ENCODE measurements at places on chromosomes 2 and 18.

DNA sequence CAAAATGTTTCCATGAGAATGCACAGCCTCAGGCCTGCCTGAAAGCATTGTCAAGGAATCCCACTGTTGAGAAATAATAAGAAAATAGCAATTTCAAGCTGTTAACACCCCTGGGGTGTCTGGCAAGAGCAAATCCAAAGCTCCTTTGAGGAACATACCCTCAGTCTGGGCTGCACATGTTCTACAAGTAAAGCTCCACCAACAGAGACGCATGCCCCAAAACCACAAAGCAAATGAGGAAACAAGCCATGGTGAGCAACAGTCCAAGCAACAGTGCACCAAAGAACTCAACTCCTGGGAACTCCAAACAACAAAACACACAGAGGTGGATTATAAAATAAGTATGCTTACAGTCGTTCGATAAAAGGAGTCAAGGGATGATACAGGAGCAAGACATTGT lies 40.3 kb downstream of the CYP27C1 start:
- no peak for DNase-seq

DNA sequence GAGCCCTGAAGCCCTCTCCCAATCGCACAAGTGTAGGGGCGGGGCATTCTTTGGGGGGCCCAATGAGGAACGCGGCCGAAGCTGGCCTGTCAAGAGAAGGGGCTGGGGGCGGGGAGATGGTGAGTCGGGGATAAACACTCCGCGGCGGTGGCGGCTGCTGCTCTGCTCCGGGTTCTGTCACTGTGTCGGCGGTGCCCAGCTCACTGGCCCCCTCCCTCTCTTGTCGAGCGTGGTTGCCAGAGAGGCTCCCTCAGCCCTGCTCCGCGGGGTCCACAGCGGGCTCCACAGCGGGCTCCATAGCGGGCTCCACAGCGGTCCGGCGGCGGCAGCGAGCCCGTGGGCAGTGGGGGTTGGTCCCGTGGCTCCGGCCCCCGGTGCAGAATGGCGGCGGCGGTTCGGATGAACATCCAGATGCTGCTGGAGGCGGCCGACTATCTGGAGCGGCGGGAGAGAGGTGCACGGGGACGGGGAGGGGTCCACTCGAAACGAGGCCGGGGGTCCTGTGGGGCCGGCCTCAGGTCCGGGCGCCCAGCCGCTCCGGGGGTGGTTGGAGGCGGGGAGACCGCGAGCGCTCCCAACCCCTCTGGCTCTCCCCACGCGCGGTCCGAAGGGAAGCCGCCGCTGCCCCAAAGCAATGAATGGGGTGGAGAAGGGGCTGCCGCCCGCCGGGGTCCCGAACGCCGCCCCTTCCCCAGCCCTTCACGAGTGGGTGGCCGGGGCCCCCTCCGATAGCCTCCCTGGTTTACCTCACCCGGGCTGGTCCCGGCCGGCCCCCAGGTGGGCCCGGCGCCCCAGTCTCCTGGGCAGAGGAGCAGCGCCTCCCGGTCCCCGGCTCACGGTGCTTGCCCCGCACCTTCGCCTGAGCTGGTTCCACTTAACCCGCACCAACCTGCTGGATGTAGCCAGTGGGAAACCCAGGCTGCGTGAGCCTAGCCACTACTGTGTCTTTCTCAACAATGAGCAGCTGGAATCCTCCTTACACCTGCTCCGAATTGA lies at the start of gene MXD1:
MXD1 (plus strand) TSS at position 160 of the 996 bp plus-strand sequence; CDS start at position 382, 222 bp downstream.
- no peak for DNase-seq

DNA sequence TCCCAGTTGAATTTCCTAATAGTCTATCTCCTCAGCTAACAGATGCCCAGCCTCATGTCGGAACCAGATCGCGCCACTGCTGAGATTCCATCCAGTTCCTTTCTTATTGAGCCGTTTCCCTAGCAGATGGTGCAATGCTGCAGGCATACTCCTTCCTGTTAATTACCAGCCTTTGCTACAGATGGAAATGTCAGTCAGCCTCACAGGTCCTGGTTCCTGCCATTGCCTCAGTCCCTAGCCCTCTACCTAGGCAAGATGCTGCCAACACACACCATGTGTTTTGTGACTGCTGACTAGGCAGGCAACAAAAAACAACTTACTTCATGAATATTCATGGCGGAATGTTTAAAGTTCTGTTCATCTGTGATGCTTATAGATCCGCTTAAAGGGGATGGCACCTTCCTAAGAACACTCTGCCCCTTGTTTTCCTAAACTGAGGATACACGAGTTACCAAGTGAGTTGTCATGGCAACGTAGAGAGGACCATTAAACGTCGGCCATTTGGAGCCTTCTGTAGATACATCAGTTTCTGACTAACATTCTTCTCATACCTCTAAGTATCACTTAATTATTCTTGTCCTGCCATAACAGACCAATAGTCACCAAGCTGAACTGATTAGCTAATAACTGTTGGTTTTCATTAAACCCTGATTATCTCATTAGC lies 749.5 kb downstream of the RNF144A start:
- DNase-seq, result no peak

- DNase-seq, result no peak
These were observed 36.2 kb downstream of the CAPN13 start for GRCh38 chr2:30770816-30771576.

DNA sequence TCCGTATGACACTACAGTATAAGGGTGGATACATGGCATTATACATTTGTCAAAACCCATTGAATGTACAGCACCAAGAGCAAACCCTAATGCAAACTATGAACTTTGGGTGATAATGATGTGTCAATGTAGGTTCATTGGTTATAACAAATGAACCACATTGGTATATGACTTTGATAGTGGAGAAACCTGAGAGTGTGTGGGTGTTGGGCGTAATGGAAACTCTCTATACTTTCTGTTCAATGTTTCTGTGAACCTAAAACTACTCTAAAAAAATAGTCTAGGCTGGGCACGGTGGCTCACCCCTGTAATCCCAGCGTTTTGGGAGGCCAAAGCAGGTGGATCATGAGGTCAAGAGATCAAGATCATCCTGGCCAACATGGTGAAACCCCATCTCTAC lies 6.5 kb upstream of the ACTG2 start:
- no peak for DNase-seq

DNA sequence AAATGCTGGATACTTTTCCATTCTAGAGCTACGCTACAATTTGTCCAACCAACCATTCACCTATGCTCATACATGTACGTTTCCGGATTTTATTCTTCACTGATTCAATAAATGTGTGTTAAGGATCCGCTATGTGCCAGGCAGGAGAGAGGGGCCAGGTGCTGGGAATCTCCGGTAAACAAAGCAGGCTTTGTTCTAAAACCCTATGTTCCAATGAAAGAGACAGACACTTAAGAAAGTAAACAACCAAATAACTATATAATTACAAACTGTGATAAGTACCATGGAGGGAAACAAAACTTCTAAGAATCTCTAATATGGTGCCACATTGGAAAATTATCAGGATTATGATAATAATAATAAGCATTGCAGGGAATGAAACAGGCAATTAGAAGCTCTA lies 22.2 kb upstream of the POMC start:
- peak; percentile 51 for DNase-seq

DNA sequence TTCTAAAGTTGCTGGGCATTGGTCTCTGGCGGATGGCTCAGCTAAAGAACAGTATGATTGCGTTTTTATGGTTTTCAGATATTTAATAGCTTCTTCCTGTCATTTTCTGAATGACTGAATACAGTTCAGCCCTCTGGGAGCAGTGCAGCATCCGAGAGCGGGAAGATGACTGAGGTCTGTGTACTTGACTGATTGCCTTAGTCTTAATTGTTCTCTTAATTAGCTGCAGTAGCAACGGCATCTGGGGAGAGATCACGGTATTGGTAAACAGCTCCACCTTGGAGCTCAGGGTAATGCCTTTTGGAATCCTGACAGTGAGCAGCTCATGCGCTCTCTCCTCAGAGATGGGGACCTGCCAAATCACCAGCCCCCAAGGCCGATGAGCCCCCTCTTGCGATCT lies 481.4 kb upstream of the SPRED2 start:
- DNase-seq, result no peak

DNA sequence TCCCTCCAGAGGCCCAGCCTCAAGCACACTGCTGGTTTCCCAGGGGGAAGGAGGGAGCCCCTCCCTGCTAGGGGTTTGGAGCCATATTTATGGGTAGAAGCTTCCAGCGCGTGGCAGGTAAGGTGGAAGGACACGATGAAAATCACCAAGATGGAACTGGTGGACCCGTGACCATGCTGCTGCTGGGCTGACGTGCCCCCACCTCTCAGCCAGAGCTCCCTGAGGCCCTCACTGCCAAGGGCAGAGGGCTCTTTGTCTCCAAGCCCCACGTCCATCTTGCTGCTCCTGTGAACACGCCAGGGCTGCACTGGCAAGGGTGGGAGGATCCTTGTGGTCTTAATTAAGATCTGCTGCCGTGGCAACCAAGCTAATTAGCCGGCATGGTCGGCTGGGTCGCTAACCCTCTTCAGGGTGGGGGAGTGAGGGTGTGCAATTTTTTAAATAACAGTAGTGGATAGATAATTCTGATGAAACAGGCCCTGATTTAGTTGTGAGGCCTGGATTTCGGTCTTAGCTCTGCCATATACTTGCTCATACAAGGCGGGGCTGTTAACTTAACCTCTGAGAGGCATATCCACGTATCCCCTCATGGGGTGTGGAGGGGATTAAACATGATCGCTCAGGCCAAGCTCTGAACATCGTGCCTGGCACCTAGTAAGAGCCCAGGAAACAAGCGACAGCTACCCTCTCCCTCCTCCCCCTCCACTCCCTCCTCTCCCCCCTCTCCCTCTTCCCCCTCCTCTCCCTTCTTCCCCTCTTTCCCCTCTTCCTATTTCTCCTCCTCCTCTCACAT lies 232.8 kb downstream of the CELF4 start:
- no peak for DNase-seq

GRCh38 chr18:37219257-37219656 lies 346.3 kb downstream of the CELF4 start:
- DNase-seq, result no peak

DNA sequence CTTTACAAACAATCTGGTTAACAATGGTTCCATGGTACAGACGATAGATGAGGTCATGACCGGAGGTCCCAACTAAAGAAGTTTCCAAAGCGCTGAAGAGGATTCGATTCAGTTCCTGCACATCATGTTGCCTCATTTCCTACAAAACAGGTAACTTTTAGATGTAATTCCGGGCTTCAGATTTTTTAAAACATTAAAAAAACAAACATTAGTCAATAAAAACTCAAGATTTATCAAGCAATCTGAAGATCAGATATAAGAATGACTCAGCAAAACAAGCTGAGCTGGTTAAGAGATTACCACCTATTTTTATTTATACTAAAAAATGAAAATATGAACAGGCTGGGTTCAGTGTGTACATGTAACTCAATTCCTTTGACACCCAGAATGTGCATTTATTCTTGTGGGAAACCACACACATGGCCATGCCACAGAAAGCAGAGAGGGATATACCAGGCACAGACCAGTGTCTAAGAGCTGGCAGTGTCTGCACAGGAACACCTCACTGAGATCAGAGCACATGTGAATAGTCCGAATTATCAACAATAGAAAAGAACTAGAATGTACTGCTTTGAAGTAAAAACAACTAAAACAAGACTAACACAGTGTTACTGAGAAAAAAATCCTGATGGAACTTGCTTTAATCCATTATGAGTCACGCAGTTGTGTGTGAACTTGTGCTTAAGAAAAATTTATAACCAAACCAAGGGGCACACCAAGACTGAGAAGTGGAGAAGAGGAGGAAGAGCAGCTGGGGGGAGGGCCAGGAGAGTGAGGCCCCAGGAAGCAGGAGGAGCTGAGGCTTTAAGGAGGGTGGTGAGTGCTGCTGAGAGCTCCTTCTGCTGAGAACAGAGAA lies 9.5 kb downstream of the USP40 start:
- DNase-seq, result no peak

DNA sequence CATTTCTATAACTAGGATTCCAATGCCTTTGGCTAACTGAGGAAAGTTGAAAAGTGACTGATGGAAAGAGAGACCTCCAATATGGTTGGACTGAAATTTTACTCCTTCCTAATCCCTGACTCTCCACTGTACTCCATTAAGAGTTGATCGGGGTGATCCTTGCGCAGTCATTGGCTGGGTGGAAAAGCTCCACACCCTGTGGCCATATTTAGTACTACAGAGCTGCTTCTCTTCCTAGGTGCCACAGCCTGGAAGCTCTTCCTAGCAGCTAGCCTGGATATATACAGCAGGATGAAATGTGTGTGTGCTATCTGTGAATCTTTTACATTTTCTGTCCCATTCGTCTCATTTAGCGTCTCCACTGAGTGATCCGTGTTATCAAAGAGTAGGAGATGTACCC lies 71.2 kb downstream of the MEP1B start:
- no peak for DNase-seq

GRCh38 chr2:238461051-238461450 lies 34.3 kb downstream of the ASB1 start:
- DNase-seq, result no peak

- DNase-seq, result peak; percentile 20
These were observed 430 bp upstream of the CHMP1B start for GRCh38 chr18:11850821-11851145.
